Mucosa of gallbladder (tissue), 1 donor: ENCODE measurements at places on chromosomes 7 and 10. TPM values are rescaled to one million over a fixed set of nuclear protein-coding genes. Genes with fewer than 3 reads are reported as not detected.

Gene SFTPA1
- 7.0 TPM for total RNA-seq

Gene NUDT13
- 2.7 TPM for total RNA-seq

GRCh38 chr7:14806891-14807290 lies 95.7 kb downstream of the DGKB start:
- DNase-seq: no peak

DNA sequence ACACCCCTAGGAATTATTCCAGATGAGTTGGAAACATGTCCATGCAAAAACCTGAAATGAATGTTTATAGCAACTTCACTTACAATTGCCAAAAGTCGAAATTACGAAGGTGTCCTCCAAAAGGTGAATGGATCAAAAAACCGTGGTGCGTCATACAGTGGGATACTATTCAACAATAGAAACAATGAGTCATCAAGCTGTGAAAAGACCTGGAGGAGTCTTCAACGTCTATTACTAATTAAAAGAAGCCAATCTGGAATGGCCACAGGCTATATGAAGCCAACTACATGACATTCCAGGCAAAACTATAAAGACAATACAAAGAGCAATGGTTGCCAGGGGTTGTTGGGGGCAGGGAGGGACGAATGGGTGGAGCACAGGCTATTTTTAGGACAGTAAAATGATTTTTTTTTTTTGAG lies 12.6 kb upstream of the PPP2R2D start:
- DNase-seq: no peak

DNA sequence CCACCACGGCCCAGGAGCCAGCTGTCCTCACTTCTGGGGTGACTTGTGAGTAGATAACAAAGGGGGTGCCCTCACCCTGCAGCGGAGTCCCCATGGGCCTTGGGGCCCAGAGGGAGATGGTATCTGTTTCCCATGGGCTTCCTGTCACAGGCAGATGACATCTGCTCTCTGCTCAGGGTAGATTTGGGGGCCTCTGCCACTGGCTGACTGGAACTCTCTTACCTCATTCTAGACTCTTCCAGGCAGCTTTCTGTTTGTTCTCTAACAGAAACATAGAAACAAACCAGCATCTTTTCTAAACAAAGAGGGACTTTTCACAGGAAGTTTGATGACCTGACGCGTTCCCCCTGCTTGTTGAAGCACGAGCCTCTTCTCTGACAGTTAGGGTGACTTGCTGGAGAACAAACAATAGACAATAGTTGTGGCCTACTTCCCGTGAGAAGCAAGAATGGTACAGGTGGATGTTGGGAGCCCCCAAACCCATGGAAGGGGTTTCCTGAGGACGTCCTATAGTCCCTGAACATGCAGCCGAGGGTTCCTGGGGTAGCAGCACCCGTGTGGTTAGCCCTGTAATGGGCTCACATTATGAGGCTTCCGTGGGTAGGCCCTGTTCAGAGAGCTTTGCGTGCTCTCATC lies 61.6 kb downstream of the GRK5 start:
- DNase-seq: no peak

GRCh38 chr10:110101464-110102144 lies 93.8 kb downstream of the ADD3 start:
- DNase-seq: no peak

- no peak for DNase-seq
These were observed 684.3 kb upstream of the AUTS2 start for GRCh38 chr7:68914006-68914405.

DNA sequence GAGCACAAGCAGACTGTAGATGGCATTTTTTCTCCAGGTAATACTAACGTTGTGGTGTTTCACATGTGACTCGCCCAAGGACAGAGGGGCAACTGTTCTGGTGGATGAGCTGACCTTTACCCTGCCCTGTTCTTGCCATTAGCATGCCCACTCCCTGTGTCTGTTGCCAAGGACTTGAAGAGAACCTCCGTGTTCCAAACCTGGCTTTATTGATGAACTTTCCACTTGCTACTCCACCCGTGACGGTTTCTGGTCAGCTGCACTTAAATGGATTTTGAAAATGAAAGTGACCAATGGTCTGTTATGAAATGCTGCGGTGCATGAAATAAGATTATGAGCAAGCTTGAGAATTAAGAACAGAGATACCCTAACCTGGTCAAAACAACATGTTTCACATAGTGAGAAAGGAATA lies 30.4 kb downstream of the LRRC4 start:
- DNase-seq: no peak

GRCh38 chr10:92124616-92125143 lies 166.2 kb downstream of the CPEB3 start:
- peak; percentile 43 for DNase-seq
